ENCODE measurements at places on chromosomes 3 and 15.

DNA sequence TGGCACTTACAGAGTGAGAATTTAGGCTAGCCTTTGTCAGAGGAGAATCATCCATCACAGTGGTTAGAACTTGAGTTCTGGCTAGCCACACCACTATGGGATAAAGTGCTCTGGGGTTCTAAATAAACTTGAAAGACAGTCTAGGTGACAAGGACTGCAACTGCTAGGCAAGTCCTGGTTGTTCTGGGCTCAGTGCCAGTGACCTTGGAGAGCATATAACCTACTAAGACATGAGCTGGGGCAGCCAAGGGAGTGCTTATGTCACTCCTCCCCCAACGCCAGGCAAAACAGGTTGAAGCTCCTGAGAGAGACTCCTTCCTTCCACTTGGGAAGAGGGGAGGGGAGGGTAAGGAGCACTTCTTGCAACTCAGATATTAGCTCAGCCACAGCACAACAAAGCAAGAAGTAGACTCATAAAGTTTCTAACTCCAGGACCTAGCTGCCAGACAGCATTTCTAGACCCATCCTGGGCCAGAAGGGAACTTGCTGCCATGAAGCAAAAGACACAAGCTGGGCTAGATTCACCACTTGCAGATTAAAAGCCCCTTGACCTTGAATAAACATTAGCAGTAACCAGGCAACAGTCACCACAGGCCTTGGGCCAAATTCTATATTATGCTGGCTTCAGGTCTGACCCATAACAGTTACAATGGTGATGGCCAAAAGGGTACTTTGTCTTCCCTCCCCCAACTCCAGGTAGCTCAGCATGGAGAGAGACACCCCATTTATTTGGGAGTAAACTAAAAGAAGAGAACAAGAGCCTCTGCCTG lies 963.7 kb downstream of the PLOD2 start:
- DNase-seq = no peak

DNA sequence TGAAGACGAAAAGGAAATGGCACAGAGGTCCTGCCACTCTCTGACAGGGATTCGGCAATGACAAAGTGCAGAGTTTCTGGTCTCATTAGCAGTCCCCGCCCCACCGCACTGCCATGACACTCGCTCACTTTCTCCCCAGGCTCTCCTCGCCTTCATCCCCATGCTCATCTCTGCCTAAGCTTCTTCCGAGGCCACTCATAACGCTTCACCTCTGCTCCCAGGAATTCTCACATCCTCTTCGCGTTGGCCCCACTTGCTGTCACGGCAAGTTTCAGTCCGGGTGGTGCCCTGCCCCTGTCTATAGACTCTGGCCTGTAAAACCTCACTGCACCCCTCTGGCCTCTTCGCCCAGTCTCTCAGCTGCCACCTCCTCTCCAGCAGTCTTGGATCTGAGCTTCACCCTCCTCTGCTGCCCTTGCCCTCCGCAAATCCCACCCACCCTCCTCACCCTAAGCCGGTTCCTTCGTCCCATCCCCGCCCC lies 654 bp downstream of the RUBCN start:
- DNase-seq = no peak

- DNase-seq = no peak
Observed at GRCh38 chr3:124174910-124175874, 183.3 kb upstream of the ROPN1 start.

DNA sequence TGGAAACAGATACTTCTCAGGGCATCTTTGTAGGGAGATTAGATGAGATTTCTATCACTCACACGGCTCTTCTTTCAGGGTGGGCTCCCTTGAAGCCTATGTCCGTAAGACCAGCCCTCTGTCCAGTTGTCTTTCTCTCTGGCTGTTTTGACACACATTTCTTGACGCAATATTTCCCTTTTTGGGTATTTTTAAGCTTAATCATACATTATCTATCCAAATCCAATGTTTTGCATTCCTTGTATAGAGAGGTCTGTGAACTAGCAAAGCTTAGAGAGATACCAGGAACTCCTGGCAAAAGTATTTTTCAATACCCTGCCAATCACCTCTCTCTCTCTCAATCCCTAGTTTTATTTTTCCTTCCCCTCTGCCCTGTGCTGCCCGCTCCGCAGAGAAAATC lies 79.3 kb downstream of the EOMES start:
- DNase-seq = no peak

Data from progenitor cell of endocrine pancreas (in vitro differentiated cells).